ENCODE measurements at places on chromosomes 6 and 20. TPM values are rescaled to one million over a fixed set of nuclear protein-coding genes. Genes with fewer than 3 reads are reported as not detected.

DNA sequence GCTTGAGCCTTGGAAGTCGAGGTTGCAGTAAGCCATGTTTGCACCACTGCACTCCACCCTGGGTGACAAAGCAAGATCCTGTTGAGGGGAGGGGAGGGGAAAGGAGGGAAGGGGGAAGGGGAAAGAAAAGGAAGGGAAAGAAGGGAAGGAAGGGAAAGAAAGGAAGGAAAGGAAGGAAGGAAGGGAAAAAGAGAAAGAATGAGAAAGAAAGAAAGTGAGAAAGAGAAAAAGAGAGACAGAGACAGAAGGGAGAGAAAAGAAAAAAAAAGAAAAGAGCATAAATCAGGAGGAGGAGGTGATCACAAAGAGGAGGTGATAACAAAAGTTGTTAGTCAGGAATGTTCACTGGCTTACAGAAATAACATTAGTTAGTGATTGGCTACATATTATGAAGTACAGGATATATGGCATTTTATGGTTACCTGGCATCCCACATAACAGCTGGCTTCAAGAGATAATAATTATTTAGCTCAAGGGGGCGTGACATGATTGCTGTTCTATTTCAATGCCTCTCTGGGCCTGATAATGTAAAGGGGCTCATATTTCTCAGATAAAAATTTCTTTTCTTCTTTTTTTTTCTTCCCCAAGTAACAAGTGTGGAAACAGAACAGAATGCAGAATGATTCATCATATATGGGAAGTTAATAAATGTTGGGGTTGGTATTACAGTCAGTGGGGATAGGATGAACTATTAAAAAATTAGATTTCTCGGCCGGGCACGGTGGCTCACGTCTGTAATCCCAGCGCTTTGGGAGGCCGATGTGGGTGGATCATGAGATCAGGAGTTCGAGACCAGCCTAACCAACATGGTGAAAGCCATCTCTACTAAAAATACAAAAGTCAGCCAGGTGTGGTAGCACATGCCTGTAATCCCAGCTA lies 27.1 kb downstream of the SAMHD1 start:
- DNase-seq, result no peak

The GLP1R gene
- 0.42 TPM for polyA plus RNA-seq

The HSF2 gene
- polyA plus RNA-seq, result 10.0 TPM

GRCh38 chr6:57024775-57025174 lies 21.7 kb upstream of the KIAA1586 start:
- DNase-seq, result no peak

- DNase-seq, result no peak
Observed at GRCh38 chr20:56187534-56188165, 60.9 kb upstream of the MC3R start.

- DNase-seq, result peak; percentile 10
Observed at GRCh38 chr6:150267686-150268561, 100.9 kb upstream of the IYD start.

The OPN5 gene
- not detected for polyA plus RNA-seq

GRCh38 chr6:43937236-43938177 lies 167.5 kb downstream of the VEGFA start:
- DNase-seq, result no peak

DNA sequence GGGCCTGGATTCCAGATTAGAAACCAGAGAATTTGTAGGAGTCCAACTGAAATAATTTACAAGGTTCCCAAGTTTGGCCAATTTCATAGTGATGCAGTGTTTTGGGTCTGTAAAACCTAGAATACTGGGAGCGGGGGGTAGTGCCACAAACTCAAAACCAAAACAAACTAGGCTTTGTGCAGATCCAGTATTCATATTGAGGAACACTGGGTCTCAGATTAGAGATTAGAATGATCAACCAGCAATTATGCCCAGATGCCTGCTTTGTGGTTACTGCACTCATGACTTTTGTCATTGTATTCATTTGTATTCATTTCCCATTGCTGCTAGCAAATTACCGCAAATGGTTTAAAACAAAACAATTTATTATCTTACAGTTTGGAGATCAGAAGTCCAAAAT lies 3.2 kb upstream of the NDUFAF4 start:
- DNase-seq, result no peak

DNA sequence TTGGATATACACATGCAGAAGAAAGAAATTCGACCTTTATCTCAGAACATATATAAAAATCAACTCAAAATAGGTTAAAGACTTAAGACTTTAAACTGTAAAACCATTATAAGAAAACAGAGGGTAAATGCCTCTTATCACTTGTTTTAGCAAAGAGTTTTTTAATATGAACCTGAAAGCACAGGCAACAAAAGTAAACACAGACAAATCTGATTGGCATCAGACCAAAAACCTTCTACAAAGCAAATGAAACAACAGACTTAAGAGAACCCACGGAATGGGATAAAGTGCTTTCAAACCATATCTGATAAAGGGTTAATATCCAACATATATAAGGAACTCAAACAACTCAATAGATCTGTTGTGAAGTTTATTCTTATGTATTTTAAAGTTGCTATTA lies 309.9 kb upstream of the OPRM1 start:
- DNase-seq, result no peak

GRCh38 chr6:90195094-90195829 lies 101.4 kb downstream of the BACH2 start:
- no peak for DNase-seq

The CPNE5 gene
- 0.37 TPM for polyA plus RNA-seq

The SPAG4 gene
- 2.9 TPM for polyA plus RNA-seq

- DNase-seq, result no peak
Observed at GRCh38 chr6:80340280-80340679, 233.8 kb downstream of the BCKDHB start.

GRCh38 chr20:10381477-10381876 lies 52.5 kb downstream of the MKKS start:
- peak; percentile 14 for DNase-seq

The SLC52A3 gene
- polyA plus RNA-seq, result 2.3 TPM

- no peak for DNase-seq
Observed at GRCh38 chr6:112010328-112010727, 43.6 kb upstream of the CCN6 start.

DNA sequence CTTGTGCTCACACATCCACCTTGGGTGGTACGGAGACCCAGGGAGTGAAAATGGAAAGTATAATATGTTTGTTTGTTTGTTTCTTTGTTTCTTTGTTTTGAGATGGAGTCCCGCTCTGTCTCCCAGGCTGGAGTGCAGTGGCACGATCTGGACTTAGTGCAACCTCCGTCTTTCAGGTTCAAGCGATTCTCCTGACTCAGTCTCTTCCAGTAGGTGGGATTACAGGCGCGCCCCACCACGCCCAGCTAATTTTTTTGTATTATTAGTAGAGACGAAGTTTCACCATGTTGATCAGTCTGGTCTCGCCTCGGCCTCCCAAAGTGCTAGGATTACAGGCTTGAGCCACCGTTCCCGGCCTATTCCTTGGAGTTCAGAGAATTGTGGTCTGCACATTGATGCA lies 115.4 kb downstream of the TRIM27 start:
- DNase-seq, result no peak

The KCTD20 gene
- polyA plus RNA-seq, result 7.1 TPM
